Spleen (tissue), 13 donors: ENCODE measurements at places on chromosomes 2 and 18.

DNA sequence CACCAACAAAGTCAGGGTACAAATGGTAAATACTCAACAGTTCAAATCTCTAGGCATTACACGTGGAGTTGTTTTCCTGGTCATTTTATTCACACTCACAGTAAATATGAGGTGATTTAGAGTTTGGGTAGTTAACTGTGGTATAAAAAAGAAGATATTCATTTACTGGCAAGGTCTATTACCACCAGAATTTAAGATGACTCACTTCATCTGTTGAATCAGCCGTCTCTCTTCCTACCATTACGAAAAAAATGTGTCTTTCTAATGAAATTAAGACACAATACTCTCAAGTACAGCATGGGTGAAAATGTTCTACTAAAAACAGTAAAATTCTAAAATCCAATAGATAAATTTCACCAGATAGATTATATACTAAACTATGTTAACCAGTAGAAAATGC is 21.0 kb upstream of the GPR75 start:
- H3K36me3 ChIP-seq: peaks cover 43% of the 10 kb centered on the region
- H3K27me3 ChIP-seq: no peaks in the 10 kb centered on the region
- H3K27ac ChIP-seq: no peak overlapping the region
- DNase-seq: no peak

GRCh38 chr2:197870137-197870536 is 65.7 kb downstream of the PLCL1 start:
- DNase-seq: no peak
- H3K36me3 ChIP-seq: no peaks in the 10 kb centered on the region
- no peak overlapping the region for H3K4me3 ChIP-seq
- peak overlapping the region; percentile 56 for H3K27ac ChIP-seq

DNA sequence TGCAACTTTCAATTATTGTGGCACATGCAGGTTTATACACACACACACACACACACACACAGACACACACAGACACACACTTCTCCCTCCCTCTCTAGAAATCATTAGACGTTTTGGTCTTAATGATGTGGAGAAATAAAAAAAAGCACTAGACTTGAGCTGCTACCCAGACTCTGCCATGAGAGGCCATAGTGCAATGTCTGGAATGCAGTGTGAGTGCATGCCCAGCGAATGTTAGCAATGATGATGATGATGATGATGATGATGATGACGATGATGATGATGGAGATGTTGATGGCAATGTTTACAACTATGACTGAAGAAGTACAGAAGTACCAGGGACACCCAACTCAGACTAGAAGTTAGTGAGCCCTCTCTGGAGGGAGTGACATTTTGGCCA is 23.8 kb upstream of the KLHL29 start:
- H3K4me3 ChIP-seq: no peak overlapping the region
- no peak for DNase-seq
- H3K27ac ChIP-seq: no peak overlapping the region
- no peaks in the 10 kb centered on the region for H3K36me3 ChIP-seq
- H3K27me3 ChIP-seq: peaks cover 23% of the 10 kb centered on the region

GRCh38 chr2:83143946-83144345 is 1315.1 kb downstream of the SUCLG1 start:
- DNase-seq: no peak
- no peaks in the 10 kb centered on the region for H3K4me1 ChIP-seq
- no peaks in the 10 kb centered on the region for H3K36me3 ChIP-seq
- H3K4me3 ChIP-seq: no peak overlapping the region
- no peak overlapping the region for H3K27ac ChIP-seq

GRCh38 chr2:15763822-15764682 is 172.4 kb downstream of the DDX1 start:
- no peak overlapping the region for H3K4me3 ChIP-seq
- DNase-seq: no peak
- H3K36me3 ChIP-seq: no peaks in the 10 kb centered on the region
- no peaks in the 10 kb centered on the region for H3K4me1 ChIP-seq

DNA sequence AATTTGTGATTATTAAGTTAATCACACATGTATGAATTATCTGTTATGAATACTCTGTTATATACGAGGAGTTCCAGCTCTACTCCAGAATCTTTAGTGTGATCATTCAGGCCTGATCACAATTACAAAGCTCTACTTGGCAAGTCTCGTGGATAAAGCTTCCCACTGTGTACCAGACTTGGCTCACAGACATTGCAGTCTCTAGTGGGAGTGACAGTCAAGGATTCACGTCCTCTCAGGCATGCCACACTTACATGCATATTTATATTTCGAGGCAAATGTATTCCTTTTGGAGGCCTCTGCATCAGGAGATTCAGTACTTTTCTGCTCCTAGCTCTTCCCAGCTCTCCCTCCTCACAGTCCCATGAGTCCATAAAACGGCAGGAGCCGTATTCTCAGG is 403.4 kb upstream of the CDH7 start:
- DNase-seq: no peak
- no peaks in the 10 kb centered on the region for H3K4me1 ChIP-seq
- no peak overlapping the region for H3K4me3 ChIP-seq
- H3K36me3 ChIP-seq: no peaks in the 10 kb centered on the region
- no peaks in the 10 kb centered on the region for H3K27me3 ChIP-seq

DNA sequence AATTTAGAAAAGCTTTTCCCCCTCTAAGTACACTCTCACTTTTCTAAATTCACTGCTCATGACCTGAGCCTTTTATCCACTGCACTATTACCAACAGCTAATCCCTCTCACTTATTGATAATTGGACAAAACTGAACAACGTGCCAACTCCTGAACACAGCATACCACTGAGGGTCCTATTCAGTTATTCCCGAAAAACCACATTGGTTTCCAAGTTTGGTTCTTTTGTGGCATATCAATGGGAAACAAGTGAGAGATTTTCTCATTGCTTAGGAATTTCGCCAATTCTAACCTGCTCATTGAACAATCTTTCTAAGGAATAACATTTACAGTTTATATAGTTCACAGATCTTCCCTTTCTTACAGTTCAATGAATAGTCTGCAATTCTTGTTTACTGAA is 977.4 kb downstream of the TMEM182 start:
- no peaks in the 10 kb centered on the region for H3K27me3 ChIP-seq
- no peaks in the 10 kb centered on the region for H3K4me1 ChIP-seq
- DNase-seq: no peak
- H3K4me3 ChIP-seq: no peak overlapping the region
- no peaks in the 10 kb centered on the region for H3K36me3 ChIP-seq

- peak overlapping the region; percentile 88 for H3K4me3 ChIP-seq
- H3K4me1 ChIP-seq: peaks cover 44% of the 10 kb centered on the region
- peak overlapping the region; percentile 96 for H3K27ac ChIP-seq
- no peaks in the 10 kb centered on the region for H3K27me3 ChIP-seq
These were observed 990 bp upstream of the MGAT4A start for GRCh38 chr2:98731894-98732349.

GRCh38 chr2:211611061-211611518 is 927.5 kb downstream of the ERBB4 start:
- H3K4me1 ChIP-seq: no peaks in the 10 kb centered on the region
- H3K36me3 ChIP-seq: no peaks in the 10 kb centered on the region
- H3K4me3 ChIP-seq: no peak overlapping the region
- no peak for DNase-seq
- no peaks in the 10 kb centered on the region for H3K27me3 ChIP-seq
- no peak overlapping the region for H3K27ac ChIP-seq

DNA sequence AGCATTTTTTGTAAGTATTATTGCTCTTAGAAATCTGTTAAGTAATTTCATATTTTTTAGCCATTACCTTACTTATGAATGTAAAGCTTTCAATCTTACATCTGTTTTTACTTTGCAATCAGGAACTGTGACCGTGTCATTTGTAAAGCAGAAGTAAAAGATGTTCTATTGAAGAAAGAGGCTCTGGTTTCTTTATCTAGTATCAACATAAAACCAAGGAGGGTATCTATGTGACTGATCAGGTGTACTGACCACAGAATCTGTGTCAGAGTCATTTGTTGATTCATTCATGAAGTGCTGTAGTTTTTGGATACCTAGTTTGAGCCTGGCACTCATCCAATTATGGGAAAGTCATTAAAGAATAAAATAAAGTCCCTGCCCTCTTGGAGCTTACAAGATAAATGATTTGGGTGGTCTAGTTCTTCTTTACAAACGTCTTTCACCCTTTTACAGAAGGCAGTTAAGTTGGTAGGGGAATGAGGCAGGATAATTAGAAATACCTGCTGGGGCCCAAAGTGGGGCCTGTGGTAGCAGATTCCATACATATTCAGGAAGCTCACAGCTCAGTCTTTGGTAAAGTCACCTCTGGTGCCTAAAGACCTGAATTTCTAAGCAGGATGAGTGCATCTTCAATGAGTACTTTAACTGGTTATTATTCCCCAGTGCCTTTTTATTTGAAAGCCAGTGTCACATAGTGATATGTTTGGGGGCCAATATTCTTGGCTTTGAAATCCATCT is 260.6 kb upstream of the NT5C1B start:
- no peak for DNase-seq
- no peaks in the 10 kb centered on the region for H3K36me3 ChIP-seq
- no peaks in the 10 kb centered on the region for H3K27me3 ChIP-seq
- H3K4me3 ChIP-seq: no peak overlapping the region

- H3K4me3 ChIP-seq: no peak overlapping the region
- DNase-seq: no peak
- H3K27me3 ChIP-seq: peaks cover 19% of the 10 kb centered on the region
- peaks cover 4% of the 10 kb centered on the region for H3K4me1 ChIP-seq
- H3K27ac ChIP-seq: no peak overlapping the region
These were observed 3.5 kb upstream of the LAPTM4A start for GRCh38 chr2:20054931-20055330.

GRCh38 chr2:9336576-9337314 is 86.6 kb downstream of the ITGB1BP1 start:
- no peaks in the 10 kb centered on the region for H3K36me3 ChIP-seq
- H3K4me1 ChIP-seq: no peaks in the 10 kb centered on the region
- H3K27ac ChIP-seq: no peak overlapping the region
- no peaks in the 10 kb centered on the region for H3K27me3 ChIP-seq
- no peak for DNase-seq

GRCh38 chr18:40011201-40011600 is 1943.8 kb upstream of the PIK3C3 start:
- H3K4me3 ChIP-seq: no peak overlapping the region
- DNase-seq: no peak
- no peaks in the 10 kb centered on the region for H3K27me3 ChIP-seq
- no peaks in the 10 kb centered on the region for H3K4me1 ChIP-seq

DNA sequence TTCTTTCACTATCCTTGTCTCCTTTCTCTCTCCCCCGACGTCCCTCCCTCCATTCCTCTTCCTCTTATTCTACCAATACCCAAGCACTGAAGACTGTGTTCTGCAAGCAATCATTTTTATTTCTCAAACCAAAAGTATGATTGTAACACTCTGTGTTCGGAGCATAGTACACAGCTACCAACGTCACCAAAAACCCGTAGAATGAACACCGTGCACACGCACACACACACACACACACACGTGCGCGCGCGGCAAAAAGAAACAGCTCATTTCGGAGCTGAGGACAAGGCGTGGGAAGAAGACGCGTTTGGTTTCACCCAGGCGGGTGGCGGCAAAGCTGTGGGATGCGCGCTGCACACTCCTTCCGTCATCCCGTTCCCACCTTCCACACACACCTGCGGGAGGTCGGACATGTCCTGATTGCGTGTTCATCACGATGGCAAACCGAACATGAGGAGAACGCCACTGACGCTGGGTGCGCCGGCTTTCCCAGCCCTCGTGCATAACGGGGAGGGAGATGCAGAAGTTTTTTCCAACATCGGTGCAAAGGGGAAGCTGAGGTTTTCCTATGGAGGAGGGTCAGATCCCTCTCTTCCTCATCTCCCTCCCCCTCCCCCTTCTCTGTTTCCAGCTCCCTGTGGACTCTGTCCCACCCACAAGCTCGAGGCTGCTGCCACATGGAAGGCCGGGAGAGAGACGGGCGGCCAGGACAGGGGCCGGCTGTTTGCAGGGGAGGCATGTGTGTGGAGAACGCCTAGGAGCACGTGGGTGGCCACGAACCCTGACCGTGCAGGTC is 20.4 kb downstream of the MBP start:
- H3K4me3 ChIP-seq: no peak overlapping the region
- no peak for DNase-seq
- no peaks in the 10 kb centered on the region for H3K27me3 ChIP-seq
- peaks cover 83% of the 10 kb centered on the region for H3K4me1 ChIP-seq

DNA sequence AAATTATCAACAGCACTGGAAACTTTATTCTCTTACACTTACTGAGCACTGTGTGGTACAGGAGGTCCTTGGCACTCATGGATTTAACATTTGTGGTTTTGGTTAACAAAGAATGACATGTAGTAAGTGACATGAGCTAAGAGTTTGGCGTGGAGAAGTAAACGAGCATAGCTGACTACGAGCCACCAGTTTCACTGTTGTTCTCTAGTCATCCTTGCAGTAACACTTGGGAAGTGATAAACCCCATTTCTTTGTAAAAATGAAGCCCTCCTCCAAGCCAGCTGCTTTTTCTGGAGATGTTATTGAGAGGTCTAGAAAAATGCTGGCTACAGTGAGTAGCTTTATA is 32.7 kb downstream of the QPCT start:
- H3K27me3 ChIP-seq: no peaks in the 10 kb centered on the region
- peaks cover 33% of the 10 kb centered on the region for H3K4me1 ChIP-seq
- DNase-seq: no peak

- H3K4me1 ChIP-seq: no peaks in the 10 kb centered on the region
- no peaks in the 10 kb centered on the region for H3K27me3 ChIP-seq
- H3K27ac ChIP-seq: peak overlapping the region; percentile 21
- H3K36me3 ChIP-seq: no peaks in the 10 kb centered on the region
These were observed 25.8 kb upstream of the SLC14A2 start for GRCh38 chr18:45589356-45590035.

DNA sequence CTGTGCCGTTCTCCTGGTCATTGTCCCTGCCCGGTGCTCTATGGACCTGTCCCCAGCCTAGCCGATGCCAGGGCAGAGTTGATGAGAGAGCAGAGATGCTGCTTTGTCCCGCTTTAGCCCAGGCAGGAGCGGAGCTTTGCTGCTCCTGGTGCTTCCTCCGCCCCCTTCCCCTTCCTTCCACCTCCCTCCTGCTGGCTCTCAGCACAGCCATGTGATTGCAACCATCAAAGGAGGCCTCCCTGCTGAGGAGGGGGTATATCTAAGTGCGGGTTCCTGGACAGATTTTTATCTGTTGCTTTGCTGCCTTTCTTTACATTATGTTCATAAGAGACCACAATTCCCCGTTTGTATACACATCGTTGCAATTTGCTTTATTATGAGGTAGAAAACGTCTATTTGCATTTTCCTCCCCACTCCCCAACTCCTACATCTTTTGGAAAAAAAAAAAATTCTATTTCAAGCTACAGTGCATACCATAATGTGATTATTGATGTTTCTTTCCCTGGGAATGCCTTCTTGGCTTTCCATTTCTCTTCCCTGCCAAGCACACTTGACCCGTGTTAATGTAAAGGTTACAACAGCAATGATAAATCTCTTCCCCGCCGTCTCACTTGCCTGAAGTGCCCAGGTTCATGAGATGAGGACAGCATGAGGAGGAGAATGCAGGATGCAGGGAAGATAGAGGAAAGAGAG is 25.4 kb downstream of the ALPK2 start:
- H3K27me3 ChIP-seq: no peaks in the 10 kb centered on the region
- H3K4me3 ChIP-seq: no peak overlapping the region
- no peaks in the 10 kb centered on the region for H3K36me3 ChIP-seq

- H3K4me1 ChIP-seq: no peaks in the 10 kb centered on the region
- no peak for DNase-seq
- no peaks in the 10 kb centered on the region for H3K27me3 ChIP-seq
- no peaks in the 10 kb centered on the region for H3K36me3 ChIP-seq
- H3K4me3 ChIP-seq: no peak overlapping the region
These were observed 1262.5 kb upstream of the CDH2 start for GRCh38 chr18:29439398-29439797.
